Heart left ventricle (tissue), 16 donors: ENCODE measurements at places on chromosomes 3 and 15.

- DNase-seq: no peak
Observed at GRCh38 chr15:77804210-77804609, 171.5 kb upstream of the LINGO1 start.

DNA sequence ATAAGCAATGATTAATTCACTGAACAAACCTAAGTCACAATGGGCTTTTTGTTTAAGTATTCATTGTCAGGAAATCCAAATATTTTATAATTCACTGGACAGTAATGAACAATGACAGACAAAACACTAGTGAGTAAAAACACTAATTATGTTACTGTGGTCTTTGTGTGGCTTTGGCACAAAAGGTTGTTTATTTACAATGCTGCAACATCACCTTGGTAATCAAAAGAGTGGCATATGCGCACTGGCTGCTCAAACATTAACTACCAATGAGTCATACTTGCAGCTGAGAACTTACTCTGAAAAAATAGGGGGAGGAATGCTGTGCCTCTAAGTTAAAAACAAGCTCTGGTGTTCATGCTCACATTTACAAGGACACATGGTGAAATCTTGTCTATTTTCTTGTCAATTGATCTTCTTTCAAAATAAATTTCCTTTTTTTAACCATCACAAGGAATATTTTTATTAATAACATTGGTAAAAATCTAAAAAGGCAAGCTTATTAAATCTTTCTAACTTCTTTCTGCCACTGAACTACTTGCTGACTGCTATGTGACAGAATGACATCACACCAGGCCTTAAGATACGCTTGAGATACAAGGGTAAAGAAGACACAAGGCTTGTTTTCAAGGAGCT lies 85.2 kb upstream of the PPIB start:
- no peak for DNase-seq

DNA sequence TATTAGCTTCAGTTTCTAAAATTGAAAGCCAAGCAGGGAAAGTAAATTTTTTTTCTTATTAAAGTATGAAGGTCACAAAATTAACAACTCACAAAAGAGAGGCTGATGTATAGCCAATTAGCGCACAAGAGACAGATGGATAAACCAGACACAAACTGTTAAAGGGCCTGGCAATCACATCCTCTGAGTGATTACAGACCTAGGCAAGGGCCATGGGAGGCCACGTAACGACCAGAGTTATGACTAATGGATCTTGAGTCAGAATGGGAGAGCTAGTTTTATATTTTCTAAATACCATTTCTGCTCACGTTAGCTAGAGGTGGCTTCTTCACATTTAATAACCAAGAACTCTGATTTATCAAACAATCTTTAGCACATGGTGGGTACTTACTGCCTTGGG lies 17.8 kb upstream of the SCAMP5 start:
- no peak for DNase-seq

- no peak for DNase-seq
Observed at GRCh38 chr15:69934607-69935006, 163.1 kb downstream of the TLE3 start.

GRCh38 chr3:9552252-9552999 lies 1.2 kb downstream of the LHFPL4 start:
- peak; percentile 31 for DNase-seq

DNA sequence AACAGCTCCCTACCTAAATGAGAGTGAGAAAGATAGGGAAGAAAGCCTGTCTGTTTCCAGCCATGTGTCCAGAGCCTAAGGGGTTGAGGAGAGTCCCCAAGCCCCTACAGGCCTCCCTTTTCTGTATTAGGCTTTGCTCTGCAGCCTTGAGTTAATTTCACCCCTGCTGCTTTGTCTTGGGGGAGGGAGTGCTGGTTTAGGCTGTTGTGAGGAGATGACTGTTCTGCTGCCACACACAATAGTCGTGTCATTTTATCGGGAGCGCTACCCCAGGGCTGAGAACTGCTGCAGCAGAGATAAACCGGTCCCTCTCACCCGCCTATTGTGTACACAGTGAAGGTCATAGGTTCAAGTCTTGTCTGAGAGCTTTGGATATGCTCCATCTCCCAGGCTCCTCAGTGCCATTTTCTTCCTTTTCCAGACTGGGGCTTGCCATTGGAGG lies 1.4 kb downstream of the ZNF609 start:
- no peak for DNase-seq

DNA sequence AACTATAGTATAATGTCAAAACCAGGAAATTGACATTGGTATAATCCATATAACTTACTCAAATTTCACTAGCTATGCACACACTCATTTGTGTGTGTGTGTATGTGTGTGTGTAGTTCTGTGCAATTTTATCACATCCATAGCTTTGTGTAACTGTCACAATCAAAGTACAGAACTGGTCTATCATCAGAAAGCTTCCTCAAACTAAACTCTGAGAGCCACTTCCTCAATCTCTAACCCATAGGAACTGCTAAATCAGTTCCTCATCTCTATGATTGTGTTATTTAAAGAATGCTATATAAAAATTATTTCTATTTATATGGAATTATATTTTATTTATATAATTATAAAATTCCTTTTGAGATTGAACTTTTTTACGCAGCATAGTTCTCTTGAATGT lies 18.1 kb downstream of the LNP1 start:
- no peak for DNase-seq

GRCh38 chr3:71547249-71548198 lies 36.0 kb downstream of the FOXP1 start:
- no peak for DNase-seq

- DNase-seq: no peak
Observed at GRCh38 chr15:96349857-96350720, 19.6 kb downstream of the NR2F2 start.

DNA sequence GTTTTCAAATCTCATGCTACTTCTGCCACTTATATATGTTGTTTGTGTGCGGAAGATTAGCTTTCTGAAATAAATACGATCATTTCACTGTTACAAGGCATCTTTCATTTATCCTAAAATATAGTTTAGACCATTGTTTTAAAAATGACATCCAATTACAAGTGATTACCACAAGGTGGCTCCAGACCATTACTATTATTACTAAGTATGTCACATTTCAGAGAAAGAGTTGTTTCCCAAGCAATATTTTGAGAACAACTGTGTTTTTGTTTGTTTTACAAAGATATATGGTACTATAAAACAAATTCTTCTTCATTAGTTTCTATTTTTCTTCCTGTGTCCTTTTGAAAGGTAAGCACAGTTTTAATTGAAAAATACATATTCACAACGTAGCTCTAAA lies 136.0 kb upstream of the RAP2B start:
- DNase-seq: no peak

DNA sequence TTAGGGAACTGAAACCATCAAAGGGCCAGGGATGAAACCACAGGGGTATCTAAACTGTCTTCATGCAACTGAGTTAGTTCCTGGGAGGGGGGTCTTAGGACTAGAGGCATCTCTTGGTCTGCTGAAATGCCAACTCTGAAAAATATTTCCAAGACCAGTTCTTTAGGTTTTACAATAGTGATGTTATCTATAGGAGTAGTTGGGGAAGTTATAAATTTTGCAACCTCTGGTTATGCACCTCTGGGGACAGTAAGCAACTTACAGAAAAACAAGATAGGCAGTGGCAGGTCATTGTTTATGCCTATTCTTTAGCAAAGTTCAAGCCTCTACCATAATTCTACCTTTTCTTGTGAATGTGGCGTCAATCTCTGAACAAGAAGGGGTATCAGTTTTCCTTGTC lies 60.5 kb upstream of the MINAR1 start:
- no peak for DNase-seq

DNA sequence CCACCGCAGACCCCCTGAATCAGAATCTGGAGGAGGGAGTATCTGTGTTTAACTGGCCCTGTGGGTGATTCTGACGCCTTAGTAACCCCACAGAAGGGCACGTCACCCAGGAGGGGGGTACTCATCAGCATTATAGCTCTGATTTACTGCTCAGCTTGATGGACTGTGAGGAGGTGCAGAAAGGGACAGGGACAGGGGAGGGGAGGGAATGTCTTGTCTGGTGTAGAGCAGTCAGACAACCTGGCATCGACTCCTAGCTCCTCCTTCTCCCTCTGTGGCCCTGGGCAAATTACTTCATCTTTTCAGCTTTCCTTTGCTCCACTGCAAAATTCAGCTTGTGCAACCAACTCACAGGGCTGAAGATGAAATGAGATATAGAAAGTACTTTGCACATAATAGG lies 42.3 kb upstream of the GLCE start:
- no peak for DNase-seq

DNA sequence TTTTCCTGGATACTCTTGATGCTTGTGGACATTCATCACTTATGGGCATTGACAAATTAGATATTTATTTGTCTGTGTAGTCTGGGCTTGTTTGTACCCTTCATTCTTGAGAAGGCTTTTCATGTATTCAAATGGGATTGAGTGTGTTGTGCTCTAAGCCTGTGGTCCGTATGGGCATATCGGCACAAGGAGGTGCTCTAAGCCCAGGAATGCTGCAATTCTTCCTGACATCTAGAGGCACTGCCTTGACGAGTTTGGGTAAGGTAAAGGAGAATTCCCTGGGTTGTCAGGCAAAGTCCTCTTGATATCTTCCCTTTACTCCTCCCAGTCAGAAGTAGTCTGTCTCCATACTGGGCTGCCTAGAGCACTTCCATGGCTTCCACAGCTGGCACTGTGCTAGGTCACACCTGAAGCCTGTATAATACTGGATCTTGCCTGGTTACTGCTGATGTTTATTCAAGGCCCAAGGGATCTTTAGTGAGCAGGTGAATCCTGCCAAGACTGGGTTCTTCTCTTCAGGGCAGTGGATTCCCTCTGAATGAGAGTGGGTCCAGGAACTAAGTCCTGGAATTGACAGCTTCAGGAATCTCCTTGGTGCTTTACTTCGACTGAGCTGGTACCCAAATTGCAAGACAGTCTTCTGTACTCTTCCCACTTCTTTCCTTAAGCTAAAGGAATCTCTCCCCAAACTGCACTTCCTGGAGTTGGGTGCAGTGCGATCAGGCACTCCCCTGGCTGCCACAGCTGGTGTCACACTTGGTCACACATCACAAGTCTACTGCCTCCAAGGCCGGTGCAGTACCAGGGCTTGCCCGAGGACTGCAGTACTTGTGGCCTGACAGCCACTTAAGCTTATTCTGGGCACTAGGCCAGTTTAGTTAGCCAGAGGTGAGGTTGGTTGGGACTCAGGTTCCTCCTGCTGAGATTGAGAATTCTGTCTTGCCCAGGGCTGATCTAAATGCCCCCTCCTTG lies 46.0 kb downstream of the GALK2 start:
- DNase-seq: peak; percentile 84

DNA sequence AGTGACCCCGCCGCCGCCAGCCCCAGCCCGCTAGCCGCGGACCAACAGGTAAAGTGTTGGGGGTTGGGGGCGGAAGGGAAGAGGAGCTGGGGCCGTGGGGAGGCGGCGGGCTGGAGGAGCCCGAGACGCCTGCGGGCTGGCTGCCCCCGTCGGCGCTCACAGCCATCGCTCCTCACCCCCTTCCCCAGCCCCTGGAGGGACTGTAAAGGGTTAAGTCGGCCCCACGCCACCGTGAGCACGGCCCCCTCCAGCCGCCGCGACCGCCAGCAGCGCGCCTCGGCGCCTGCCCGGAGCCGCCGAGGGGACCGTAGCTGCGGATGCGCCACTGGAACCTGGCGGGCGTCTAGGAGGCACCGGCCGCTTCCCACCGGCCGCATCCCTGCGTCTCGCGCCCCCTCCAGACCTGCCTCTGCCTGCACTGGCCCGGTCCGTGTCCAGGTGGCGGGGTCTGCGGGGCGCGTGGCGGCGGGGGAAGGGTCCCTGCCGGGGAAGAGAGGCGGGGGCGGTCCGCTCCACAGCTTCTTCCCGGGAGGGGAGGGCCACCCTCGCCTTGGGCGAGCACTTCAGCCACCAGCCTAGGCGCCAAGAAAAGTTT lies 522 bp downstream of the MED12L start:
- DNase-seq: peak; percentile 26

DNA sequence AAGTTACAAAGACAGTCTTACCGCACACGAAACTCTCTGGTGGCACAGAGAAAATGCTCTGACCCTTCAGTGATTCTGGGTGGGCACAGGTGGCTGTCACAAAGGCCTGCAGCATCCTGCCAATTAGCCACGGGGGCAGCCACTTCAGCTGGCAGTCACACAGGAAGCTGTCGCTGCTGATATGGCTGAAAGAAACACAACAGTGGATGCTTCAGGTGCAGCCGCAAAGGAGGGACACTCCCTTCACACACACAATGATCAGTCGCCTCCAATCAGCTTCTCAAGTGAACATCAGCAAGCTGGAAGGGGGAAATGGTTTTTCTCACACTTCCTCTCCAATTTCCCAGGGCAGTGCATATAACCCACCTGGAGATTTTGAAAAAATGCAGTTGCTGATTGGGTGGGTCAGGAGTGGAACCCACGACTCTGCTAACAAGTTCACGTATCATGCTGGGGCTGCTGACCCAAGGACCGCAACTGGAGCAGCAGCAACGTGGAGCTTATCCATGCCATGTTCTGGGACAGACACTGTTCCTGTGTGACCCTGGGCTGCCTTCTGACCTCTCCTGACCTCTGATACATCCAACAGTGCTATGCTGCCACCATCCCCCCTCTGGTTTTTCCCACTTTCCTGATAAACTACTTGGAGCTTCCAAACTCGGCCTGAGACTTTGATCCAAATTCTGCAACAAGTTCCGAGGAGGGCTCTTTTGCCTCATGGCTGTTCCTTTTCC lies 106.6 kb downstream of the LRIG1 start:
- DNase-seq: no peak

DNA sequence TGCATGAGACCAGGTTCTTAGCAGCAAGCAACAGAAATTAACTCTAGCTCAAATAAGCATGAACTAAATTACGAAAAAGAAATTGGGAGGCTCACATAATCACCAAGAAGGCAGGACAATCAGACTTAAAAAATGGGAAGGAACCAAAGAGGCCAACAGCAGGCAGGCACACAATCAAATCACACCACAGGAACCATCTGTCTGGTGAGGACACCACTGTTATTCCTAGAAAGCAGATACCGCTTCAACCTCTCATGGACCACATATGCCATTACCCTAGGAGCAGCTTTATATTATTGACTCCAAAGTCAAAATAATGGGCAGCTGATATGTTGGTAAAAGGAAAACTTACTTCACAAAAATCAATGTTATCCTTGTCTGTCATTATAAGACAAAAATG lies 51.6 kb downstream of the SUCLG2 start:
- no peak for DNase-seq

DNA sequence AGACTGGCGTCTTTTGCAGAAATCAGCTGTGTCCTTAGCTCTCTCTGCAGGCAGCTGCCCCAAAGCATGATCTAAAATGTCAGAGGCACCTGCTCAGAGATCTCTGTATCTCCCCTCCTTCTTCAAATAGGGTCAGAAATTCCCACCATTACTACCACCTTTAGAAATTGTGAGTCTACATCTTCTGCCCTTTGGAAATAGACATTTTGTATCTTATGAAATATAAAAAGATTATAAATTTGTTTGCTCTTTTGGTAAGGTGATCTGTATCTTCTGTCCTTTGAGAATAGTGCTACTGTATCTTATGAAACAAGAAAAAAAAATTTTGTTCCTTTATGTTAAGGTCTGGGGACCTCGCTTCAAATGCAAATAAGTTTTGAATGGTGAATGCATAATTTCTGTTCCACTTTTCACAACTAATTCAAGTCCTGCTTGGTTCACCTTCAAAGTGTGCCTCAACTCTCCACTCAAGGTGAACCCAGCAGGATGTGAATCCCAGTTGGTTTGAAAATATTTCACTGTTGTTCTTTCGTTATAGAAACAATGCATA lies 28.3 kb upstream of the GPD1L start:
- no peak for DNase-seq
